Effector memory CD8-positive, alpha-beta T cell (primary cell): ENCODE measurements at places on chromosomes 12 and 14.
A peak's percentile ranks its signal among the peaks of the same experiment; 100 is the strongest.

GRCh38 chr14:103115845-103116572 lies 7.3 kb upstream of the TNFAIP2 start:
- DNase-seq: no peak

DNA sequence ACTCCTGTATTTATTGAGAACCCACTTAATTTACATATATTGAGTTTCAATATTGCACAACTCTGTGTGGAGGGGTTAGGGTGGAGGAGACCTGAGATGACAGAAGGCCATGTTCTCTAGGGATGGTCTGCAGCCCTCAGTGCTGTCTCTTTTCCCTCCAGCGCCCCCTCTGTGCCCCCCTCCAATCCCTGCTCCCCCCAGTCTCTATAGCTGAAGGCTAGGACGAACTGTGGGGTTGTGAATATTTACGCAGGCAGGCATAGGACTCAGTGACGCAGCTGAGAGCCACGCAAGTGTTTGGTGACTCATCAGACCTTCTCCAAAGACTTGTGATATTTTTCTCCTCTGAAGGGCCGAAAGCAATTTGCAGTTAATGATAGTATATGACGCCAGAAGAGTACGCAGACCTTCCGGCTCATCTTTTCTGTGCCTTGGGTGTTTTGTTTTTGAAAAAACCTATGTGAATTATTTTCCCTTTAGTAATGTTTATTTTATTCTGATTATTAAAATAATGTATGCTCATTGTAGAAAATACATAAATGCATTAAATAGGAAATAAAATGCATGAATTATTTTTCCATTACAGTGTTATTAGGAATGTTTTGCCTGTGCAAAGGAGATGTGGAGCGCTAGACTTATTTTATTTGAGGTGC lies 85.3 kb downstream of the SLC25A47 start:
- DNase-seq: peak; percentile 18

DNA sequence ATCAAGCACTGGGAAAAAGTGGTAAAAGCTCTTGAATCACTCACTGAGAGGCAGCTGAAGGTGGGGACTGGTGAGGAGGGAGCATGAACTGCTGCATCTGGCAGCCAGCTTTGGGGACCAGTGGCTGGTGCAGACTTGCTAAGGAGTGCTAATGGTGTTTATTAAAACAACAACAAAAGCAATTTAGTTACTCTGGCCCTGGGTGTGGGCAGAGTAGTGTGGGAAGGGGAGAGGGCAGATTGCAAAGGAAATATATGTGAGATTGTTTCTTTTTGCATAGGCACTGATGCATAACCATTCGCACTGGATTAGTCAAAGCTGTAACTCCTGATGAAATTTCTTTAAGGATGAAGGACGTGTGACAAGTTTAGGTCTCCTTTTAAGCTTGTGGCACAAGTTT lies 8.1 kb downstream of the TXNRD1 start:
- no peak for DNase-seq

DNA sequence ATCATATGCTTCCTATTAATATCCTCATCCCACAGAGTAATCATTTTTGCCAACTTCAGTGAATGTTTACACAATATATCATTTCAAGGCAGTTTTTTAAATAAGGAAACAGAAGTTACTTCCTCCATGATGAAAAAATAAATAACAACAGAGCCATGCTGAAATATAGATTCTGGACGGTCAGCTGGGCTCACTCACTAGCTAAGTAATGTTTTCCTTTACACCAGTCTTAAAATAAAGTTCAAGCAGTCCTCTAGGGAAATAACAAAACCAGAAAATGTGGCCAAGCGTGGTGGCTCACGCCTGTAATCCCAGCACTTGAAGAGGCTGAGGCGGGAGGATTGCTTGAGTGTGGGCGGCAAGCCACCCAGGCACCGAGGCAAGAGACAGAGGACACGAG lies 28.7 kb downstream of the AICDA start:
- no peak for DNase-seq

GRCh38 chr14:75298187-75298965 lies 19.7 kb downstream of the FOS start:
- no peak for DNase-seq

DNA sequence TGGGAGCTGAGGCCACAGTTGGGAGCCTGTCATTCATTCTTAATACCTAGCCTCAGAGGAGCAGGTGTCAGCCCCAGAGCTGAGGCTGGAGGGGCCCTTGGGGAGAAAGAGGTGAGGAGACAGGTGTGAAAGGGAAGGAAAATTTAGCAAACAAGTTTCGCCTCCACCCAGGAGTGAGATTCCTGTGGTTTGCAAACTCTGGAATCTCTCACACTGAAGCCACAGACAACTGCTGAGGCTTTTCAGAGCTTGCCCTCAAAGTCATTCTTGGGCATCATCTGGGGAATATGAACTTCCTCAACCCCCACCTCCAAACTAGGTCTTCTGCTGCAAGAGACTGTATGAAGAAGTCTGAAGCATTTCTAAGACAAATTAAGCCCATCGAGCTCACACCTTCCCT lies 589.5 kb upstream of the TBX3 start:
- no peak for DNase-seq

- no peak for DNase-seq
These were observed 117.0 kb upstream of the DYRK2 start for GRCh38 chr12:67531501-67531900.

GRCh38 chr12:79659961-79660431 lies 30.8 kb downstream of the PAWR start:
- DNase-seq: no peak

DNA sequence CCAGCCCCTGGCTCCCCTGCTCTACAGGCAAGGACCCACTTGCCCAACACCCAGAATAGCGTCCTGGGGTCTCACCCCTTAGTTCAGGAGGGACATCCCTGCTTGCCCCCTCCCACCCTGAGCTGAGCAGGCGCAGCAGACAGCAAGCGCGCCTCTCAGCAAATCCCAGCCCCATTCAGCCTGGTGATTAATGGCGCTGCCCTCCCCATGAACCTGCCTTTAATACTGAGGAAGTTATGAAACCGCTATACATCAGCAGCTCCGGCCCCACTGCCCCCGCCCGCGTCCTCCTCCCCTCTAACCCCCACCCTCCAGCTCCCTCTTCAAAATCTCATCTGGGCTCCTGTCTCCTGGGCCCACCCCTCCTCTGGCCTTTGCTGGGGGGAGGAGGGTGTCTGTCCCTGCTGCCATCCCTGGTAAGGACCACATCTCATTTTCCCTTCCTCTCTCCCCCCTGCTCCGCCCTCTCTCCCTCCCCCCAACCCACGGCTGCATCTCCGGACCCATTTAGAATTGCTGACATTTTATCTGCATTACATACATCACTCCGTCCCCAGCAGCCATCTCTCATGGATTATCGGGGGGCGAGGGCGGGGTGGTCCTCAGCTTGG lies 7.1 kb upstream of the SMUG1 start:
- DNase-seq: no peak
